NCI-H460 (cell line): ENCODE measurements at places on chromosomes 2 and 18.

GRCh38 chr2:120904830-120905234, 169.2 kb downstream of the GLI2 start:
- no peak for DNase-seq

GRCh38 chr2:178756843-178757242, 50.4 kb downstream of the TTN start:
- DNase-seq = peak; percentile 20

DNA sequence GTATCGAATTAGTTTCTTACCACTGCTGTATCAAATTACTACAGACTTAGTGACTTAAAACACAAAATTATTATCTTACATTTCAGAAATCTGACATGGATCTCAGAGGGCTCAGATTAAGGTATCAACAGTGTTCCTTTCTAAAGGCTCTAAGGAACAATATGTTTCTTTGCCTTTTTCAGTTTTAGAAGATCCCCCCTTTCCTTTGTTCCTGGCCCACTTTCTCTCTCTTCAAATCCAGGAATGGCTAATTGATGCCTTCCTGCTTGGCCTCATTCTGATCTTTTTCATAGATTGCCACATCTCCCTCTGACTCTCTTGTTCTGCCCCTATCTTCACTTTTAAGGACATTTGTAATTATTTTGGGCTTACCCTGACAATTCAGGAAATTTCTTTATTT, 65.7 kb downstream of the LRP1B start:
- DNase-seq = no peak

DNA sequence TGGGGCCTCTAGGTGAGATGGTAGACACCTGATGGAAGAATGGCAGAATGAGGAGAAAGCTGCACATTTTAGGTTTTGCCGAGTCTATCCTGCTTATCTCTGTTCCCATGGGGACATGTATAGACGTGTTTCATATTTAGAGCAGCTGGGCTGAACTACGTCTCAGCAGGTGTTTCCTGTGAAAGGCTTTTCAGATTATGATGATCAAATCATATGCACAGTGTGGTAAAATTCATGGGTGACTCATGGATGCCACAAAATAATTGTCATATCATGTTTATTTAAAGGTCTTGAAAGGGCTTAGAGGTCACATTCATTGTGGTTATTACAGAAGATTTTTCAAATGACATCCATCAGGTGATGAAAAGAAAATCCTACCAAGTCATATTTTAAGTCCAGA, 90.5 kb downstream of the ICOS start:
- DNase-seq = no peak

GRCh38 chr18:67574749-67575148, 58.2 kb upstream of the DSEL start:
- no peak for DNase-seq

GRCh38 chr2:202035941-202036372, 2.3 kb downstream of the FZD7 start:
- no peak for DNase-seq
